Memory B cell (primary cell): ENCODE measurements at places on chromosomes 4 and X.

DNA sequence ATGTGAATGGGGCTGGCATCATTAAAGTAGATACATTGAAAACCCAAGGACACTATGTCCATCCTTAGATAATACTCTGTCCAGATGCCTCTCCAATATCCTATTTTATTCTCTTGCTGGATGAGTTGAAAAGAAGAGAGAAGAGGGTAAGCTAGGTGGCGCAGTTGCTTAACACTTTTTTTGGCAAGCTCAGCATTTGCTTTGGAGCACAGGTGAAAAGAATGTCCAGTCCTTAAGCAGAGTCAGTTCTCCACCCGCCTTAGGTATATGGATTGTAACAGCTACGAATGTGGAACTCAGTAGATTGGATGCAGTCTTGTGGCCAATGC lies 208.4 kb downstream of the NWD2 start:
- peak; percentile 11 for DNase-seq

- no peak for DNase-seq
Measured at GRCh38 chr4:54447304-54447703, 210.5 kb upstream of the KIT start.

DNA sequence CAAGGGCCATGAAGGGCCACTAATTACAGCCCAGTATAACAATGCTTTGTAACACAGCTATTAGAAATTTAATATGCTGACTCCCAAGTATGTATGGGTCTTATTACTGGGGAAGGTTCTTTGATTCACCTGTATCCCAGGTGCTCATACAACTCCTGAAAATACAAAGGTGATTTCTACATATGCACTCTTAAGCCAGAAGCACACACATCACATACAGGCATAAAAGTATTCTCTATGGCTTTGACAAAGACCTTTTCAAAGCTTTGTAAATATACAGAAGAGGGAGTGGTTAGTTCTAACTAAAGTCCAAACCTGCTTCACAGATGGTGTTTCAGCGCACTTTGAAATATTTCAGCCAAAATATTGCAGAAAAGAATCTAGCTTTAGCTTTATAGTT lies 191.5 kb downstream of the SNCA start:
- no peak for DNase-seq

GRCh38 chrX:107025545-107025944 lies 25.5 kb upstream of the MORC4 start:
- no peak for DNase-seq

- DNase-seq = no peak
Measured at GRCh38 chr4:166622425-166622977, 611.8 kb downstream of the SPOCK3 start.
